ENCODE measurements at places on chromosomes 3 and 15. TPM values are rescaled to one million over a fixed set of nuclear protein-coding genes. Genes with fewer than 3 reads are reported as not detected.

Gene TMPRSS7
- not detected for total RNA-seq

Gene ANKUB1
- not detected for total RNA-seq

Gene LRRC31
- not detected for total RNA-seq

Gene SLC6A1
- 0.74 TPM for total RNA-seq

Gene CD200
- total RNA-seq = 0.59 TPM

Gene RHOV
- total RNA-seq = not detected

Gene NPAP1
- not detected for total RNA-seq

Gene ITGB5
- 59.8 TPM for total RNA-seq

Gene CCR2
- 0.23 TPM for total RNA-seq

Gene SAMD7
- not detected for total RNA-seq

Gene SSUH2
- total RNA-seq = 0.24 TPM

Data from psoas muscle (tissue), 8 donors.